ENCODE measurements at places on chromosomes 2 and 18. TPM values are rescaled to one million over a fixed set of nuclear protein-coding genes. Genes with fewer than 3 reads are reported as not detected.

FEV gene
- total RNA-seq = not detected

SULT1C4 gene
- total RNA-seq = 0.26 TPM

BMPR2 gene
- total RNA-seq = 16.2 TPM

RAD51AP2 gene
- under 0.01 TPM for total RNA-seq

C2orf80 gene
- total RNA-seq = not detected

SERPINB5 gene
- not detected for total RNA-seq

NCKAP5 gene
- total RNA-seq = 2.6 TPM

OSBPL1A gene
- total RNA-seq = 73.3 TPM
